K562 (cell line): ENCODE measurements at places on chromosomes 13 and 19. TPM values are rescaled to one million over a fixed set of nuclear protein-coding genes. Genes with fewer than 3 reads are reported as not detected.
A peak's percentile ranks its signal among the peaks of the same experiment; 100 is the strongest.

GRCh38 chr13:110413016-110413675, 106.1 kb downstream of the COL4A2 start:
- no peaks in the 10 kb centered on the region for H3K4me1 ChIP-seq
- H3K27ac ChIP-seq = no peak overlapping the region
- H3K4me3 ChIP-seq = no peak overlapping the region
- no peaks in the 10 kb centered on the region for H3K36me3 ChIP-seq

GRCh38 chr19:41871573-41872383, 5.3 kb upstream of the CD79A start:
- peaks cover 50% of the 10 kb centered on the region; the same call in 2 of the 3 replicates for H3K36me3 ChIP-seq
- H3K4me3 ChIP-seq = no peak overlapping the region
- peak overlapping the region; percentile 40; the same call in 1 of the 3 replicates for H3K27ac ChIP-seq
- no peak for DNase-seq

- no peak for DNase-seq
- H3K36me3 ChIP-seq = no peaks in the 10 kb centered on the region
- no peak overlapping the region for H3K27ac ChIP-seq
- H3K4me1 ChIP-seq = peaks cover 12% of the 10 kb centered on the region; the same call in 1 of the 2 replicates
- peaks cover 11% of the 10 kb centered on the region; the same call in 2 of the 3 replicates for H3K27me3 ChIP-seq
These were observed 3.5 kb upstream of the SIGLEC7 start for GRCh38 chr19:51138549-51138979.

The ZNF83 gene
- 37.9 and 38.2 TPM in 2 replicates for total RNA-seq

- no peak within 1 kb of the TSS for H3K27ac ChIP-seq
- H3K4me3 ChIP-seq = no peak within 1 kb of the TSS
- H3K27me3 ChIP-seq = peaks cover 32% of the 10 kb centered on the region
These were observed at the start of gene CYP2F1 for GRCh38 chr19:41114132-41114531. CYP2F1 (plus strand) TSS chr19:41114432; CDS start chr19:41116189, 1,757 bp downstream.

DNA sequence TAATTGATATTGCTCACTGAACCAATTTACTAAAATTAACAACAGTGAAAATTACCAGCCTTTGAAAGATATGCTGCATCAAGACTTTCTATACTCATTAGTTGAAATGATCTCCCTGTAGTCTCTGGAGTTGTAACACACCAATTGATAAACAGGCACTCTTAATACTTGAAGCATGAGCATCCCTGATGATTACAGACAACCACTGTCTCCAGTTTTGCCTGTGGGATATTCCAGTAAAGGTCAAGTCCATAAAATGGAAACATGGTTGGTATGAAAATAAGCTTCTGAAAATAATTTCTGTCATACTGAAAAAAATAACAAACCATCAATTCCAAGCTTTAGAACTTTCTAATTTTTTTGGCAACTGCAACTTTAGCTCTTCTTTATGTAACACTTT, 405.8 kb downstream of the SPRY2 start:
- no peaks in the 10 kb centered on the region for H3K27me3 ChIP-seq
- H3K27ac ChIP-seq = no peak overlapping the region
- no peaks in the 10 kb centered on the region for H3K36me3 ChIP-seq
- H3K4me3 ChIP-seq = no peak overlapping the region
- no peaks in the 10 kb centered on the region for H3K4me1 ChIP-seq

The C5AR1 gene
- total RNA-seq = 0.51 and 1.6 TPM in 2 replicates

- no peak overlapping the region for H3K4me3 ChIP-seq
- H3K27ac ChIP-seq = no peak overlapping the region
- H3K36me3 ChIP-seq = no peaks in the 10 kb centered on the region
These were observed 130.4 kb downstream of the DPF1 start for GRCh38 chr19:38093587-38093986.

- H3K4me3 ChIP-seq = no peak overlapping the region
- H3K36me3 ChIP-seq = no peaks in the 10 kb centered on the region
- no peak for DNase-seq
- H3K4me1 ChIP-seq = no peaks in the 10 kb centered on the region
- H3K27ac ChIP-seq = no peak overlapping the region
- no peaks in the 10 kb centered on the region for H3K27me3 ChIP-seq
These were observed 1034.8 kb upstream of the SPRY2 start for GRCh38 chr13:81375709-81376108.

DNA sequence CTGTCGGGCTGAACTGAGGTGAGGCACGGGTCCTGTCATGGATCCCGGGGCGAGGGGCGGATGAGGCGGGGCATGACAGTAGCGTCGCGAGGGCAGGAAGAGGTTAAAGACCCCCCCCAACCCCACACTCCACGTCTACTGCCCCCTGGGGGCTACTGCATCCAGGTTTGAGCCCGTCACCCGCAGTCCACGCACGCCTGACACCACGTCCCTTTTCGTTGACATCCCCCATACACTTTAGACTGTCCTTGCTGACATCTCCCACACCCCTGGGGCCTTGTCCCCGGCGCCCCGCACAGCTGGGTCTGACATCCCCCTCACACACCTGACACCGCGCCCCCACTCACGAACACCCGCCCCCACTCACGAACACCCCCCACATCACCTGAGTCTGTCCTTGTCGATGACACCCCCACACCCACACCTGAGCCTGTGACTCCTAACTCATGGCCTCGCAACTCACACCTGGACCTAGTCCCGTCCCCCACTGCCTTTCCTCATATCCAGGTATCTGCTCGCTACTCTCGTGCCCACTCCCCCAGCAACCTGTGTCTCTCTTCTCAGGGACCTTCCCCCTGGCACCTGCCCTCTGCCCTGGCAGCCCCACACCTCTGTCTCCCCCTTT, 416 bp downstream of the SLC25A42 start:
- H3K27ac ChIP-seq = peak overlapping the region; percentile 59
- no peak for DNase-seq
- H3K4me3 ChIP-seq = peak overlapping the region; percentile 74

GRCh38 chr19:2494084-2494446, 18.1 kb downstream of the GADD45B start:
- H3K36me3 ChIP-seq = no peaks in the 10 kb centered on the region
- peaks cover 21% of the 10 kb centered on the region; the same call in 2 of the 3 replicates for H3K27me3 ChIP-seq
- H3K4me1 ChIP-seq = peaks cover 5% of the 10 kb centered on the region; the same call in 2 of the 3 replicates
- no peak overlapping the region for H3K4me3 ChIP-seq
- no peak overlapping the region; the same call in 2 of the 3 replicates for H3K27ac ChIP-seq

The FOSB gene
- 2.4 and 2.7 TPM in 2 replicates for total RNA-seq

The WTIP gene
- 0.31 and 0.53 TPM in 2 replicates for total RNA-seq

- no peaks in the 10 kb centered on the region for H3K36me3 ChIP-seq
- H3K4me1 ChIP-seq = peaks cover 3% of the 10 kb centered on the region
- H3K27me3 ChIP-seq = peaks cover 50% of the 10 kb centered on the region
- H3K4me3 ChIP-seq = no peak overlapping the region
These were observed 10.9 kb upstream of the GAS6 start for GRCh38 chr13:113874579-113875428.

DNA sequence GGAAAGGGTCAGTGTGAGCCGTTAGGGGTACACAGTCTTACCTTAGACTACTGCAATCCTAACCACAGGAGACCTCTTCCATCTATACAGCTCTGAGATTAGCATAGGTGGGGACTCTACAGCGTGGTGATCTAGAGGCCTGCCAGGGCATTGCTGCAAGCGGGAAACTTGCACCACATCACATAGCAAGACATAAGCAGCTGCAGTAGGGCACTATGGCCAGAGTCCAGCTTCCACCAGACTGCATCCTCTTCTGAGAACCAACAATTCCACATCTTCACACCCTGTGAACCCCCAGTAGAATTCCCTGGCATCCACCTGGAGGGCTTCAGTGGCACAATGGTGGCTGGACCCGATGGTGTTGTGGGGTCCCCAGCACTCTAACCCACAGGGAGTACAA, 1564.3 kb upstream of the PRR20A start:
- H3K4me3 ChIP-seq = no peak overlapping the region
- no peak overlapping the region for H3K27ac ChIP-seq
- DNase-seq = no peak

DNA sequence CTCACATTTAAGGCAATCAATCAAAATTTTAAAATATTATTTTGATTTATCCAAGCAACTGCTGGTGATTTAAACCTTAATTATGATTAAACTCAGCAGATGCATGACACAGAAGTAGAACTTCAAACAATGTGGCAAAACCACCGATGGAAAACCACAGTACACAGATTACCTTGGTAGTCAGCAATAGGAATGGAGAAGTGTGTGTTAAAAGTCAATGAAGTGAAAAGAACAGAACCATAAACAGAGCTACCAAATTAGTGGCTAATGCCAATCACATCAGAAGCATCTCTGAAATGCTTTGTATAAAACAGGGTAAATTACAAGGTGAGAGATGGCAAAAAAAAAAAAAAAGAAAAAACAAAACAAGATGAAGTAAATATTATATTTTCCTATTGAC, 31.2 kb downstream of the KATNAL1 start:
- H3K27ac ChIP-seq = no peak overlapping the region
- no peaks in the 10 kb centered on the region; the same call in 1 of the 2 replicates for H3K4me1 ChIP-seq
- peaks cover 22% of the 10 kb centered on the region; the same call in 1 of the 3 replicates for H3K36me3 ChIP-seq
- DNase-seq = no peak
- no peaks in the 10 kb centered on the region for H3K27me3 ChIP-seq
- no peak overlapping the region for H3K4me3 ChIP-seq

The ZNF726 gene
- total RNA-seq = 10.5 and 11.6 TPM in 2 replicates

The PRRG2 gene
- total RNA-seq = 1.1 TPM in 2 replicates

The WDR87 gene
- not detected in 2 replicates for total RNA-seq

DNA sequence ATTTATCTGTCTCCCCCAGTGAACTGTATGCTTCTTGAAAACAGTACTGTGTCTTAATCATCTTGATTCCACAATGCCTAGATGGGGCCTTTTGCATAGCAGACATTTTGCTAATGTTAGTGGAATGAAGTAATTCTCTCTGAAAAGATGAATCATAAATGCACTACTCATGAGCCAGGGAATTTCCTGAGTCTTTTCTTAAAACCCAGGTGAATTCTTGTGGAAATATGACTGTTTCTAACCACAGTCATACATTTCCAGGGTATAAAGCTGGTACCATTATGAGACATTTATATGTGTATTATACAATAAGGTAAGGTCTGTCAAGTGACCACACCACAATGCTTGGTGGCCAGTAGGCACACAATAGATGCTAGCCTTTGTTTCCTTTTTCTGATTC, 5.5 kb upstream of the KCTD4 start:
- no peaks in the 10 kb centered on the region for H3K27me3 ChIP-seq
- H3K27ac ChIP-seq = no peak overlapping the region

The IRS2 gene
- 3.9 and 4.6 TPM in 2 replicates for total RNA-seq

The GRIN2D gene
- total RNA-seq = 24.7 and 31.5 TPM in 2 replicates

The UBE2L5 gene
- not detected in 2 replicates for total RNA-seq

GRCh38 chr19:34794066-34794960, 21.3 kb upstream of the ZNF599 start:
- no peaks in the 10 kb centered on the region for H3K27me3 ChIP-seq
- no peak overlapping the region for H3K4me3 ChIP-seq
- no peak overlapping the region for H3K27ac ChIP-seq
- no peak for DNase-seq
- no peaks in the 10 kb centered on the region for H3K4me1 ChIP-seq

GRCh38 chr13:34207872-34208271, 389.9 kb downstream of the RFC3 start:
- no peaks in the 10 kb centered on the region for H3K4me1 ChIP-seq
- H3K36me3 ChIP-seq = no peaks in the 10 kb centered on the region
- no peak for DNase-seq
- H3K27ac ChIP-seq = no peak overlapping the region
- no peak overlapping the region for H3K4me3 ChIP-seq

DNA sequence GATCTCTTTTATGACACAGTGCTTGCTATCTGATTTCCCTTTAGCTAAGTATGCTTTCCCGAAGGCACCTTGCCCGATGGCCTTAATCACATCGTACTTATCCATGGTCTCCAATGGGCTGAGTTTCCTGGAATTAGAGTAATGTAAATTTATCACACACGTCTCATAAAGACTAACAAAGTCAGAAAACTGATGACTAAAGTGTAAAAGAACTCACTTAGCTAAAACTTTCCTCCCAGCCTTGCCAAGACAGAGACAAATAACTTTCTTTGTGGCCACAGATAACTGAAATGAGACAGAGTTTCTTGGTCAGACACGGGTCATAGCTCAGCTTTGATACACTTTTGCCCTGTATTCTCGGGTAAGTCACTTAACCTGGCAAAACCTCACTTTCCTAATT, 1.5 kb downstream of the NEK5 start:
- peak overlapping the region; percentile 28; the same call in 2 of the 3 replicates for H3K27ac ChIP-seq
- H3K4me1 ChIP-seq = peaks cover 22% of the 10 kb centered on the region; the same call in 2 of the 3 replicates
- no peak overlapping the region; the same call in 1 of the 2 replicates for H3K4me3 ChIP-seq
- no peaks in the 10 kb centered on the region for H3K36me3 ChIP-seq
- DNase-seq = no peak

The CPB2 gene
- 0.13 and 0.16 TPM in 2 replicates for total RNA-seq

The CASP14 gene
- not detected in 2 replicates for total RNA-seq

GRCh38 chr19:5738423-5738822, 18.0 kb downstream of the CATSPERD start:
- no peaks in the 10 kb centered on the region for H3K4me1 ChIP-seq
- no peak for DNase-seq
- H3K4me3 ChIP-seq = no peak overlapping the region
- no peaks in the 10 kb centered on the region for H3K36me3 ChIP-seq

DNA sequence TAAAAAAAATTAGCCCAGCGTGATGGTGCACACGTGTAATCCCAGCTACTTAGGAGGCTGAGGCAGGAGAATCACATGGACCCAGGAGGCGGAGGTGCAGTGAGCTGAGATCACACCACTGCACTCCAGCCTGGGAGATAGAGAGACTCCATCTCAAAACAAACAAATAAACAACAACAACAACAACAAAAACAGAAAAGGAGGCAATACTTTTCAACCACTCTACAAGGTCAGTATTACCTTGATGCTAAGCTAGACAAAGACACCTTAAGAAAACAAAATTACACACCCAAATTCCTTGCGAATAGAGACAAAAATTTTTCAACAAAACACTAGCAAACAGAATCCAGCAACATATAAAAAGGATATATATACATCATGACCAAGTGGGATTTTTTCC, 39.7 kb downstream of the PEPD start:
- H3K4me1 ChIP-seq = no peaks in the 10 kb centered on the region; the same call in 1 of the 3 replicates
- H3K27me3 ChIP-seq = no peaks in the 10 kb centered on the region
- H3K36me3 ChIP-seq = no peaks in the 10 kb centered on the region

The FRY gene
- 0.09 and 0.20 TPM in 2 replicates for total RNA-seq

DNA sequence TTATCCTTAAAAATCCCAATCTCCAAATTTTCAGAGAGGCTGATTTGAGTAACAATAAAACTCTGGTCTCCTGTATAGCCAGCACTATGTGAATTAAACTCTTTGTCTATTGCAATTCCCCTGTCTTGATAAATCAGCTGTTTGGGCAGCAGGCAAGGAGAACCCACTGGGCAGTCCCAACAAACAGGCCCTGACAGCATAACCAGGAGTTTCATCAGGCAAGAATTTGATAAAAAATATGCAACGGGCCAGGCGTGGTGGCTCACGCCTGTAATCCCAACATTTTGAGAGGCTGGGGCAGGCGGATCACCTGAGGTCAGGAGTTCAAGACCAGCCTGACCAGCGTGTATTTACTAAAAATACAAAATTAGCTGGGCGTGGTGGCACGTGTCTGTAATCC, 42.1 kb downstream of the STK24 start:
- no peak overlapping the region for H3K27ac ChIP-seq
- H3K4me3 ChIP-seq = no peak overlapping the region
- no peak for DNase-seq
- H3K36me3 ChIP-seq = peaks cover 8% of the 10 kb centered on the region; the same call in 1 of the 3 replicates

- no peak for DNase-seq
- H3K4me1 ChIP-seq = no peaks in the 10 kb centered on the region
- no peak overlapping the region for H3K4me3 ChIP-seq
- H3K36me3 ChIP-seq = no peaks in the 10 kb centered on the region
- no peaks in the 10 kb centered on the region for H3K27me3 ChIP-seq
These were observed 1002.4 kb upstream of the PCDH9 start for GRCh38 chr13:68232351-68233130.

GRCh38 chr19:4700693-4700970, 23.0 kb downstream of the DPP9 start:
- peak; percentile 32 for DNase-seq
- no peak overlapping the region for H3K4me3 ChIP-seq
- peaks cover 87% of the 10 kb centered on the region; the same call in 2 of the 3 replicates for H3K36me3 ChIP-seq
- no peaks in the 10 kb centered on the region for H3K4me1 ChIP-seq
- no peak overlapping the region for H3K27ac ChIP-seq
- H3K27me3 ChIP-seq = no peaks in the 10 kb centered on the region
